Endodermal cell (in vitro differentiated cells): ENCODE measurements at places on chromosomes 12 and 14. TPM values are rescaled to one million over a fixed set of nuclear protein-coding genes. Genes with fewer than 3 reads are reported as not detected.

DNA sequence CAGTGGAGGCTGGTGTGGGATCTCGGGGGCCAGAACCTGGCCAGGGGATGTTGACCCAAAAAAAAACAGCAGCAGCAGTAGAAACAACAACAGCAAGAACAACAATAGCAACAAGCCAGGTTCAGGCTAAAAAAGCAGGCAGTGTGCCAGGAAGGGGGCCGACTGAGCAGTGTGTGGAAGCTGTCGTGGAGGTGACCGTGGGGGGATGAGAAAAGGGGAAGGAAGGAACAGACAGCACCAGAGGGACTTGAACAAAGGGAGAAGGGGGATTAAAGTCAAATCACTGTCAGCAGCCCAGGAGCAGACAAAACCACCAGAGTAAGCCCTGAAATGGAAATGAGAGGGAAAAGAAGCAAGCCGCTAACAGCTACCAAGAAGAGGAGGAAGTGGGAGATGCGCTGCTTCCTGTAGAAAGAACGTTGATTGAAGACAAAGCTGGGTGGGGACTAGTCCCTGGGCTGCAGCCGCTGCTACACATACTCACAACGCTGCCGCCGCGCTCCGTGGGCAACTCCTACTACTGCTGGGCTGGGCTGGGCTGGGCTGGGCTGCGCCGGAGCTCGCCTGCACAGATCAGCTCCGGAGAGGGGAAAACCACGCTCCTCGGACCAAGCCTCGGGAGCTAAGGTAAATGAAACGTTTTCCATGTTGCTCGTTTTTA, at the start of gene GNG2:
TSS of gene GNG2 (plus strand) at position 449 of the 661 bp plus-strand sequence. CDS start 90,067 bp downstream, outside the sequence.
- no peaks in the 10 kb centered on the region for H3K36me3 ChIP-seq
- H3K4me1 ChIP-seq = peaks cover 11% of the 10 kb centered on the region
- peak within 1 kb of the TSS; percentile 89 for H3K4me3 ChIP-seq
- peak within 1 kb of the TSS; percentile 78 for H3K27ac ChIP-seq

GRCh38 chr14:68389943-68390342, 402.9 kb downstream of the ZFP36L1 start:
- no peaks in the 10 kb centered on the region for H3K27me3 ChIP-seq
- H3K4me1 ChIP-seq = peaks cover 6% of the 10 kb centered on the region
- no peak overlapping the region for H3K4me3 ChIP-seq
- no peak for DNase-seq
- no peak overlapping the region for H3K27ac ChIP-seq

- H3K4me1 ChIP-seq = peaks cover 8% of the 10 kb centered on the region
- H3K27ac ChIP-seq = no peak overlapping the region
- H3K4me3 ChIP-seq = no peak overlapping the region
- H3K36me3 ChIP-seq = no peaks in the 10 kb centered on the region
- H3K27me3 ChIP-seq = no peaks in the 10 kb centered on the region
Observed at GRCh38 chr12:47189728-47190127, 110.0 kb upstream of the AMIGO2 start.

GRCh38 chr12:57621497-57622292, 10.5 kb downstream of the ARHGEF25 start:
- H3K27me3 ChIP-seq = peaks cover 96% of the 10 kb centered on the region
- H3K4me1 ChIP-seq = no peaks in the 10 kb centered on the region
- H3K36me3 ChIP-seq = peaks cover under 1% of the 10 kb centered on the region
- peak overlapping the region; percentile 67 for H3K4me3 ChIP-seq
- no peak overlapping the region for H3K27ac ChIP-seq

GRCh38 chr12:5623411-5623810, 191.5 kb downstream of the NTF3 start:
- no peaks in the 10 kb centered on the region for H3K27me3 ChIP-seq
- H3K4me3 ChIP-seq = no peak overlapping the region
- peaks cover 5% of the 10 kb centered on the region for H3K4me1 ChIP-seq
- H3K36me3 ChIP-seq = no peaks in the 10 kb centered on the region
- no peak overlapping the region for H3K27ac ChIP-seq

DNA sequence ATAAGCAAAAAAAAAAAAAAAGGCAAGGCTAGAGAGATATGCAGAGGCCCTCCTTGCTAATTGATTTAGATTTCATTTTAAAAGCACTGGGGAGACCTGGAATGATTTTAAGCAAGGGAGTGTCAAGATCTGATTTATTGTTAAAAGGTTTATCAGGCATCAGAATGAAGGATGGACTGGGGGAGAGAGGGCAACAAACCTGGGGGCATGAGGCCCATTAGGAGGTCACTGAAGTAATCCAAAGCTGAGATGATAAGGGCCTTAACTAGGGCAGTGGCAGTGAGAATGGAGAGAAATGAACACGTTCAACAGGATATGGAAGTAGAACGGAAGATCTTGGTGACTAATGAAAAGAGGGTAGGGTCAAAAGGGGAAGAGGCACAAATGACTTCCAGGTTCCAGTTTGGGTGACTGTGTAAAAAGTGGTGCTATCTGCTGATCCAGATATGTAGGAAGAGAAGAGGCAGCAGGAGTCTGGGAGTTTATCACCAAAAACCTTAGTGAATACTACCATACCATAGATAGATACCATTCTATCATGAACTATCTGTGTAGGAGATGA, 24.0 kb downstream of the KITLG start:
- H3K4me1 ChIP-seq = no peaks in the 10 kb centered on the region
- no peaks in the 10 kb centered on the region for H3K27me3 ChIP-seq
- H3K27ac ChIP-seq = no peak overlapping the region
- no peak overlapping the region for H3K4me3 ChIP-seq
- no peak for DNase-seq

DNA sequence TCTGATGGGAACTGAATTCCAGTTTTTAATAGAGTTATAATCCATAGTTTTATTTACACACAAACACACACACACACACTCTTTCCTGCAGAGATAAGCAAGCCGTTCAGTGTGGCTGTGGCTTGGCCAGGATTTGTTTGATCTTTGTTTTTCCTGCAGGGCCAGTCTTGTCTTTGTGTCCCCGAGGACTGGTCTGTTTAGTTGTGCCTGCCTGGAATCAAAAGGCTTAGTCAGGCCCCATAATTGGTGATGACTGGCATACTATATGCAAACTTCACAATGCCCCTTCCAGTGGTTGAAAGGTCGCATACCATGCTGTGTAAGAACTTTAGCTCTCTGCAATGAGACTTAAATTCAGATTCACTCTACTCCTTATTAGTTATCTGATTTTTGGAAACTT, 26.0 kb downstream of the WBP11 start:
- H3K4me3 ChIP-seq = no peak overlapping the region
- peak; percentile 51 for DNase-seq
- H3K27ac ChIP-seq = no peak overlapping the region
- H3K27me3 ChIP-seq = no peaks in the 10 kb centered on the region

- no peaks in the 10 kb centered on the region for H3K36me3 ChIP-seq
- H3K27ac ChIP-seq = no peak overlapping the region
- DNase-seq = no peak
- no peaks in the 10 kb centered on the region for H3K4me1 ChIP-seq
- H3K4me3 ChIP-seq = no peak overlapping the region
Observed at GRCh38 chr14:32470161-32470715, 141.1 kb downstream of the AKAP6 start.

GRCh38 chr12:66423266-66423665, 121.0 kb downstream of the HELB start:
- H3K4me1 ChIP-seq = no peaks in the 10 kb centered on the region
- no peaks in the 10 kb centered on the region for H3K27me3 ChIP-seq
- no peak for DNase-seq
- H3K27ac ChIP-seq = no peak overlapping the region

DNA sequence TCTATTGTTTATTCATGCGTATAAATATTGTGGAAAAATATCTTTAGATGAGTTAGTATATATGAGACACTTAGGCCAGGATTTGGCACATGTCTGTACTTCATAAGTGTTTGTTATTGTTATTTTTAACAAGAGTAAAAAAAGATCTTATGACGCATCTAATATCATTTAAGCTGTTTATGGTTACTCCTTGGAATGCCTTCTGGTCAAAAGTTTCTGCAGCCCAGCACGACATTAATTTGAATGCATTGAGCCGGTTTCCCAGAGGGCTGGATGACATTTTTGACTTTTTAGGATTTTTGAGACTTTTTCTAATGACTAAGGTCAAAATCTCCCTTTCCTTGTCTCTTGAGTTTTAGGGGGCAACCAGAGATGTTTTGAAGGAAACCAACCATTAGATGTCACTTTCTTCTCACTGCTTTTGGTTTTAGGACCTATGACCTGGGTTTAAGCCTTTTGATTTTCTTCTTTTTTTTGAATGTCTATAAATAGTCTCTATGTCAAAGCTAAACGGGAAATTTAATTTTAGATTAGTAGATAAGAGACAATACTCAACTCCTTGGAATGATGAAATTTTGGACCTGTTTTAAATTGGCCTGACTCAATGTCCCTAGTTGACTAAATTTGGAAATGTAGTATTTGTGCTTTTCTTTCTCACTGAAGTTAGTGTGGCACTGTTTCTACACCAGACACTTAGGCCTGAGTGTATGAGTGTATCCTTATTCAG, 215.5 kb downstream of the AEBP2 start:
- DNase-seq = no peak
- H3K4me3 ChIP-seq = no peak overlapping the region
- no peak overlapping the region for H3K27ac ChIP-seq
- no peaks in the 10 kb centered on the region for H3K27me3 ChIP-seq

- H3K4me1 ChIP-seq = no peaks in the 10 kb centered on the region
- H3K27ac ChIP-seq = no peak overlapping the region
- DNase-seq = no peak
- no peaks in the 10 kb centered on the region for H3K27me3 ChIP-seq
- peaks cover 51% of the 10 kb centered on the region for H3K36me3 ChIP-seq
Observed at GRCh38 chr14:100297320-100298300, 8.6 kb downstream of the SLC25A29 start.

- H3K27me3 ChIP-seq = peaks cover 8% of the 10 kb centered on the region
- peaks cover 3% of the 10 kb centered on the region for H3K4me1 ChIP-seq
- no peak for DNase-seq
- no peaks in the 10 kb centered on the region for H3K36me3 ChIP-seq
- no peak overlapping the region for H3K4me3 ChIP-seq
Observed at GRCh38 chr14:25136811-25137210, 86.9 kb upstream of the STXBP6 start.

- H3K27me3 ChIP-seq = no peaks in the 10 kb centered on the region
- no peaks in the 10 kb centered on the region for H3K4me1 ChIP-seq
- no peak overlapping the region for H3K27ac ChIP-seq
- no peak overlapping the region for H3K4me3 ChIP-seq
Observed at GRCh38 chr14:89435492-89435891, 18.5 kb upstream of the FOXN3 start.

DNA sequence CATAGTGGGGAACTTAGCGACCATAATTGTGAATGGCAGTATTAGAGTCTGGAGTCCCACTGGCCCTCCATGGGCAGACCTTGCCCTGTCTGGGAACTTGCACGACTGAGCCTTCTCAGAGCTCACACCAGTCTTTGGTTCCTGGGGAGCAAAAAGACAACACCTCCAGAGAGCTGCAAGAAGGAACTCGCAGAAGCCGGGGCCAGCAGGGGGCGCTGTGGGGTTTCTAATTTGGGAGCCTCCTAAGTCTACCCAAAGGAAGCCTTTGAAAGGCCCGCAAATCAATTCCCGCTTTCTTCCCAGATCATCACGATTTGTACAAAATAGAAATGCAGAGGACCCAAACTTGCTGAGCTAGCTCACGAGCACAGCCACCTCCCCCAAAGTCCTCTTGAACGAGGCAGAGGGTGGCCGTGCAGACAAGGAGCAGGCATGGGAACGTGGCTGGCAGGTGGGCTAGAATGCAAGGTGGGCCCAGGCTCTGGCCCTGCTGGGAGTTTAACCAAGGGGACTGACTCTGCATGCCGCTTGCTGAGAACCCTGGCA, 46.3 kb upstream of the FBXO21 start:
- no peaks in the 10 kb centered on the region for H3K27me3 ChIP-seq
- peaks cover 4% of the 10 kb centered on the region for H3K4me1 ChIP-seq
- H3K27ac ChIP-seq = no peak overlapping the region
- H3K36me3 ChIP-seq = no peaks in the 10 kb centered on the region
- no peak overlapping the region for H3K4me3 ChIP-seq

- no peaks in the 10 kb centered on the region for H3K27me3 ChIP-seq
- H3K4me1 ChIP-seq = no peaks in the 10 kb centered on the region
- no peaks in the 10 kb centered on the region for H3K36me3 ChIP-seq
- H3K4me3 ChIP-seq = no peak overlapping the region
- H3K27ac ChIP-seq = no peak overlapping the region
- DNase-seq = no peak
Observed at GRCh38 chr12:124713436-124714082, 146.1 kb upstream of the NCOR2 start.

RFX4 gene
- 0.09 TPM in 1 of 3 replicates, not detected in the others for total RNA-seq

CCDC198 gene
- not detected in 2 replicates for total RNA-seq

KRT83 gene
- not detected in 2 replicates for total RNA-seq

CCDC88C gene
- total RNA-seq = 41.9 to 59.4 TPM (median 50.0 TPM) in 3 replicates

GLI1 gene
- total RNA-seq = 5.6 and 6.4 TPM in 2 replicates

ETFBKMT gene
- total RNA-seq = 0.87 to 2.0 TPM (median 1.1 TPM) in 3 replicates

CIROP gene
- total RNA-seq = 1.4 and 1.6 TPM in 2 replicates
